SW 1271 (cell line): ENCODE measurements at places on chromosomes 7 and 10.
A peak's percentile ranks its signal among the peaks of the same experiment; 100 is the strongest.

- no peak for DNase-seq
These were observed 3.1 kb downstream of the C10orf71 start for GRCh38 chr10:49302088-49302487.

GRCh38 chr7:141575164-141575563, 24.0 kb downstream of the AGK start:
- DNase-seq = no peak

GRCh38 chr7:47221826-47222225, 360.1 kb downstream of the TNS3 start:
- DNase-seq = no peak

DNA sequence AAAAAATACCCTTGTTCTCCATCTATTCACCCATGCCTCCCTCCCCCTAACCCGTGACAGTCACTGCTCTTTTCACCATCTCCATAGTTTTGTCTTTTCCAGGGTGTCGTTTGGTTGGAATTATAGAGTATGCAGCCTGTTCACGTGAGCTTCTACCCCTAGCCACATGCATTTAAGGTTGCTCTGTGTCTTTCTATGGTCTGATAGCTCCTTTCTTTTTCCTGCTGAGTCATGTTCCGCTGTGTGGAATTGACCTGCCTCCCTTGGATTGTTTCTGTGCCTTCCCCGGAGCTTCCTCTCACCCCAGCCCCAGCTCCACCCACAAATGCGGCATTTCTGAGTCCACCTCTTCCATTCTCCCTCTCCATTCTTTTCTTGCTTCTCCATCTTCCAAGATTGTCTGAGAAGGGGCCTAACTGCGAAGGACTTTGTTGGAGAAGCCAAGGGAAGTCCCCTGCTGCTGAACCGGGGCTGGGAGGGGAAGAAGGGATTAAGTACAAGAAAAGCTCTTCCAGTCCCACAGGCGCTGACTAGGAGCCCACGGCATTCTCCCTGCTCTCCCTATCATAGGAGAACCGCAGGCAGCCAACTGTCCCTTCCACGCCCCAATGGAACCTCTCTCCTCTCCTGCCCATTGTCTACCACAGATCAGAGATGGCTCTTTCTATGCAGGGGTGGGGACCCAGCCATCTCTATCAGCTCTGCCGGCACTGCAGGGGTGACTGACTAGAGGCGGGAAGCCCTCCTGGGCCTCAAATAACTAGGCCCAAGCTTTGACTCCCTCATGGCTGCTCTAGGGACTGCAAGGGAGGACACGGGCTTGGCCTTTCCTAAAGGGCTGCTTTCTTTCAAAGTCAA, 87.5 kb upstream of the ANLN start:
- DNase-seq = no peak

DNA sequence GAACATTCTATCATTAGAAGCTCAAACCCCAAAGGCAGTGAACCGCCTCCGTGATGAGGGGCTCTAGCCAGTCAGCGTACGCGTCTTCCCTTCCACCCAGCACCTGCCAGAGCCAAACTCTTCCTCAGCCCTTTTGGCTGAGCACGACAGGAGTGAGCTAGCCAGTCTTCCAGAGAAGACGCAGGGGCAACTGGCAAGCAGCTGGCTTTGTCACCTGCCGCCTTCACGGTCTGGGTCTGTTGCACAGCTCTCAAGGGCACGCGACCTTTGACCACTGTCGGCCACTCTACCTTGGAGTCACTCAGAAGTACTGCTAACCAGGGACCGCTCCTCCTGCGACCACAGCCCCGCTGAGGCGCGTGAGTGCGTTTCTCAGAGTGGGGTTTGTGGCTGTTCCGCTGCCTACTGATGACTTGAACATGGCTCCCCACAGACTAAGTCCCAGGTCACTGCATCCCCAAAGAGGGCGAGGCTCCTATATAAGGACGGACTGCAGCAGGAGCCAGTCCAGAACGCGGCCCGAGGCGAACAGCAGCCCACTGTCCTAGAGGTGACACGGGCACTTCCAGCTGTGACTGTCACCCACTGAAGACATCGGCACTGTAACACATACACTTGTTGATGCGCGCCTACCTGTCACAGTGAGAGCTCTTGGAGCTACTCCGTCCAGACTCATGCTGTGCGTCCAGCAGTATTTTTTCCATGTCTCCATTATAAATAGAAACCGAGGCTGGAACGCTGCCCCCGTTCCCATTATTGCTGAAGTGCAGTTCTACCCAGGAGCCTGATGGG, 8.4 kb downstream of the BNIP3 start:
- no peak for DNase-seq

DNA sequence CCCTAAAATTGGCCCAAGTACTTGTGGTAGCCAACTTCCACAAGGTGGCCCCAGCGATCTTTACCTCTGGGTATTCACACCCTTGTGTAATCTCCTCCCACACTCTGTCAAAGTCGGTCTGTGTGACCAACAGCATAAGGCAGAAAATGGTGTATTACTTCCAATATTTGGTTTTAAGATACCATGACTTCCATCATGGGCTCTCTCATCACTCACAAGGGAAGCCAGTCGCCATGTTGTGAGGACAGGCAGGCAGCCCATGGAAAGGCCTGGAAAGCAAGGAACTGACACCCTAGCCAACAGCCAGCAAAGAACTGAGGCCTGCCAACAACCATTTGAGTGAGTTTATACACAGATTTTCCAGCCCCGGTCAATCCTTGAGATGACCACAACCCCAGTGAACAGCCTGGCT, 91.0 kb upstream of the KMT2E start:
- DNase-seq = peak; percentile 76

DNA sequence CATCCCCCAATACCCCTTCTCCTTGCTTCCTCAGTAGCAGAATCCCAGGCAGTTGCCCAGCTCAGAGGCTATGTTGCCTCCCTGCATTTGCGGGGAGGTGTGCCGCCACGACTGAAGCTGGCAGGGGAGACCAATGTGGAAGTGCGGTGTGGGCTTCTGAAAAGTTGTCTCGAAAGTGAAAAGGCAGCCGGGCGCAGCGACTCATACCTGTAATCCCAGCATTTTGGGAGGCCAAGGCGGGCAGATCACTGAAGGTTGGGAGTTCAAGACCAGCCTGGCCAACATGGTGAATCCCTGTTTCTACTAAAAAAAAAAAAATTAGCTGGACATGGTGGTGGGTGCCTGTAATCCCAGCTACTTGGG, 15.9 kb upstream of the PFKFB3 start:
- DNase-seq = no peak

GRCh38 chr7:113321201-113321600, 202.8 kb upstream of the SMIM30 start:
- DNase-seq = no peak

- no peak for DNase-seq
These were observed 318.5 kb upstream of the SEMA3A start for GRCh38 chr7:84513061-84513460.

- peak; percentile 14 for DNase-seq
These were observed 9.4 kb downstream of the HACD1 start for GRCh38 chr10:17607603-17608332.

DNA sequence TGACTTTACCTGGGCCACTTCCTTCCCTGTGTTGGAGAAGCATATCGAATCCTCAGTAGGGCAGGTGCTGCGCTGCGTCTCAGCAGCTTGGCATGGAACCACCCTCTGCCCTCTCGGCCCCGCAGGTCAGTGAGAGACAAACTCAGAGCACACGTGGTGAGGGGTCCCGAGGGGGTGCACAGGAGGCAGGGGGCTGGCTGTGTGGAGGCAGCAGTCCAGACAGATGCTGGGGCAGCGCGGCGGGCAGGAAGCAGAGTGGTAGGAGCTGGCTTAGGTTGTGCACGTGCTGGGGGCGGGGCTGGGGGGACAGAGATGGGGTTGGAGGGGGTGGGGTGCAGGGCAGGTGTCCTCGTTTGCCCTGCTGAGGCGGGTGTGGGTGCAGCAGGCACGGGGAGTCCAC, 33.1 kb downstream of the NUB1 start:
- no peak for DNase-seq

DNA sequence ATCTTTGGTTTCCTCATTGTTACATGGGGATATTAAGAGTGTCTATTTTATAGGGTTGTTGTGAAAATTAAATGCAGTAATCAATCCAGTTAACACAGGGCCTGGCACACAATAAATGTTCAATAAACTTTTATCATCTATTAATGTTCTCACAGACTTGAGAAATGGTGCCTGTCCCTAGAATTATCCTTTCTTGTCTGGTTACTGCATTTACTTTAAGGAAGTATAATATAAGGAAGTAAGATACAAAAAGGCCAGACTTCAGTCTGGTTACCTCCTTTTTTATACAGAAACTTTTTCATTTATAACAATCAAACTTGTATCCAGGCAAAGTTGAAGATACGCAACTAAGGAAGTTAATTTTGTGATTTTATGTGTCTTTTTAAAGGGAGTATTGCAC, 117.0 kb downstream of the LHFPL3 start:
- no peak for DNase-seq

DNA sequence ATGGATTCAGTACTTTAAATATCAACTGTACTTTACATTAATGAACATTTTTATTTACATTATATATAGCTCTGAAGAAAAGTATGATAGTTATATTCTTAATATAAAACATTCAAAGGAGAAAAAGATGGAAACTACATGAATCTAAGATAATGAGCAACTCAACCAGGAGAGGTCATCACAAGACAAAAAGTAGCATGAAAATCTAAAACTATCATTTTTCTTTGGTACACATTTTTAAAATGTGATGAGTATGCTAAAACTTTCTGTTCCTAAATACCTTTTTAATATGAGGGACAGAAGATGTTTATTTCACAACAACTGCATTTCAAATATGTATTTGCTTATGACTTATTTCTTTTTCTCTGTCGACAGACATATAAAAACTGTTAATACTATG, 2.4 kb downstream of the CNTNAP2 start:
- DNase-seq = no peak

DNA sequence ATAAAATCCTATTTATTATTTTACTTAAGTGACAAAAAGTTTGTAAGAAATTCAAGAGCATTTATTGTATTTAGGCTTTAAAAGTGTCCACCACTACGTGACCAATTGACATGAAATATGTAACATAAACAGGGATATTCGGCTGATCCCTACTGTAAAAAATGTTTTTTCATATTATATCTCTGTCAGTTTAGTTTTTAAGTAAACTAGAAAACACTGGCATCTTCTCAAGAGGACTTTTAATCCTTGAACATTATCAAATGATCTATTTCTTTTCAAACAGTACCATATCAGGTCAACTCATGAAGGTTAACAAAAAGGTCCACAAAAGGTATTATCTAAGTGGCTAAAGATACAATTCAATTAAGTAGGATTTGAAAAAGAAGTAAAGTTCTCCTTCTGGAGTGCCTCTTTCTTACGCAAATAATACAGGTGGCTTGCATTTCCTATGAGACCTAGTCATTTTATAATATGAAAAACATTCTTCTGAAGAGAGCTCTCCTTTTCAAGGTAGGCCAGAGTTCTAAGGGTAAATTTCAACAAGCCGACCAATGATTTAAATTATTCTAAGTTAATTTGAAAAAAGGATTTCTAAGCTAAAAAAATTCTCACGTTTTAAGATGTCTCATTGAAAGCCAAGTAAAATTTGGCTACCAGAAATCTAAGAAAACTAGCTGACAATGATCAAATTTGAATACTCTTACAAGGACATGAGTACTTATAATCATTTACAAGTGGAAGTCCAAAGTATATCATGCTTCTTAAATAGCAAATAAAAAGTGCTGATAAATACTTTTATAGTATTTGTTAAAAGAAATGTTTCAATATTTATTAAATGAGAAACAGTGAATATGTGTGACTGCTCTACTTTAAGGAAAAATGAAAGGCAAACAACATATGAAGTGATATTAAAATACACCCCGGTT, 133.5 kb downstream of the NRBF2 start:
- no peak for DNase-seq

DNA sequence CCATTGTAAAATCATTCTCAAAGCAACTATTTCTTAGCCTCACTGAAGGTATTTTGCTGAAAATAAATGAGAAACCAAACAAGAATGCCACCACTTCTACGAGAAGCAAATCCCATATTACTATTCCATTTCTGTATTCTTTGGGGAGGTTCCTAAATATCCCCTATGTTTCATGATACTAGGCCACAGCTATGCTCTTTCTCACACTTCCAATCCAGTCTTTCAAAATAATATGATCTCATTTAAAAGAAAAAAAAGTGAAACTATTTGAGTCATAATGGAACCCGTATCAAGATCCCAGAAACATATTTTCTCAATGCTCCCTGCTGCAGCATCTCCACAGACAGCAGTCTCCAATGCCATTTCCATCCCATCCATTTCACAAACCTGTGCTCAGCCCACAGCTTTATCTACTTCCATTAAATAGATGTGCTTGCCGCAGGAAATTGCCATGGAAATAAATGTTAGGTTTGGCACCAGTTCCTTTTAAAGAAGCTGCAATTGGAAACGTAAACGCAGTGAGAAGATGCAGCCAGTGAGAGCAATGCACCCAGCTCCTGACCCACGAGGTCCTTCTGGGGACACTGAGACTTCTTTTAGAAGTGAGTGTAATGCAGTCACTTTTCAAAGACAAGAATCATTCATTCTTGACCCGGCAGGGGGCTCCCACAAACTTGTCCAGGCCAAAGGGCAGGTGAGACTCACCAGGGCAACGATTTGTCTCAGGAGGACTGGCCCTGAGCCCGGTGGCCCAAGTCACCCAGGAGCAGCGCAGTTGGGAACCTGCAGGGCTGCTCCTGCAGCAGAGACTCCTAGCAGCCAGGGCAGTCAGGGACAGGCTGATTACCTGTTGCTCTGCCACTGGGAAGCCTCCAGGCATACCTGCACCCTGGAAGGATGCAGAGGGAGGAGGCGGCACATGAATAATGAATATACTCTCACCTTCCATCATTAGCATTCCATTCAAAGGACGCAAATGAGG, 99.6 kb downstream of the C10orf90 start:
- DNase-seq = no peak

- no peak for DNase-seq
These were observed 94.5 kb upstream of the CELF2 start for GRCh38 chr10:10923029-10923651.

DNA sequence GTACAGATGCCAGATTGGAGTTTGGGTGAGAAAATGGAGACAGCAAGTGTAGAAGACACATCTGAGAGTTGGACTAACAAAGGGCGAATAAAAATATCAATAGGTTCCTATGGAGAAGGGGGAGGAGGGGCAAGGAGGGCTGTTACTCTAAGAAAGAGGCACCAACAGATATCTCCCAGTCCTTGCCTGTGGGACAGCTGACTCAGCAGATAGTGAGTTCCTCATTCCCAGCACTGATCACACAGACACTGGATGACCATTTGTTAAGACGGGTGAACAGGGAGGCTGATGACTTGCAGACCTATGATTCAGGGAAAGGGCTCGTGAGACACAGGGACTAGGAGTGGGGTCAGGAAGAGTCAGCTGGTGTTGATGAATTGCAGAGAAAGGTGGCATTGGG, 5.7 kb upstream of the PRR15 start:
- no peak for DNase-seq
